ENCODE measurements at places on chromosomes 1 and 21.

- DNase-seq: no peak
These were observed 60.0 kb downstream of the POFUT2 start for GRCh38 chr21:45227735-45228134.

DNA sequence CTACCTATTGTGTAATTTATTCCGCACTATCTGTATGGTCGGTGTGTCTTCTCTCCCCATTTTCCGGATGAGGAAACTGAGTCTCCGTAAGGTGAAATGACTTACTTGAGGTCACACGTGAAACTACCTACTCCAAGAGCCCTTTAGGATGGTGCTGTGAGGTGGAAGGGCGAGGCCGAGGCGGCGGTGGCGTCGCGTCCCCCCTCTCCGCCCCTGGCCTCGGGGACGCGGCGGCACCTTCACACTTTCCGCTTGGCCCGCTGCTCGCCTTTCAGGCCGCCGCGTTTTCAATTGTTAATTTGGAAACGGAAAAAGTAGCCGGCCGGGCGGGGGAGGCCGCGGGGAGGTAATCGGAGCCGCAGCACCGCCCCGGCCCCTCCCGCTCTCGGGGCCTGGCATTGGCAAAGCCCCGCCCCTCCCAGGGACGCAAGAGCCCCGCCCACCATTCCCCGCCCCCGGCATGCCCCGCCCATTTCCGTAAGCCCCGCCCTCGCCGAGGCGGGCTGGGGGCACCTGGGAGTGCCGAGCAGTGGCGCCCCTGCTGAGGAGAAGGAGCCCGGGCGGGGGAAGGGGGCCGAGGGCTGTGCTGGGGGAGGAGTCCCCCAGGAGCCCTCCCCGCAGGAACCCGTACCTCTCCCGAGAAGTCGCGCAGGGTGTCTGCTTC, 18.6 kb downstream of the KCNQ4 start:
- DNase-seq: peak; percentile 81

GRCh38 chr1:104195395-104195794, 445.7 kb downstream of the AMY1C start:
- DNase-seq: no peak

DNA sequence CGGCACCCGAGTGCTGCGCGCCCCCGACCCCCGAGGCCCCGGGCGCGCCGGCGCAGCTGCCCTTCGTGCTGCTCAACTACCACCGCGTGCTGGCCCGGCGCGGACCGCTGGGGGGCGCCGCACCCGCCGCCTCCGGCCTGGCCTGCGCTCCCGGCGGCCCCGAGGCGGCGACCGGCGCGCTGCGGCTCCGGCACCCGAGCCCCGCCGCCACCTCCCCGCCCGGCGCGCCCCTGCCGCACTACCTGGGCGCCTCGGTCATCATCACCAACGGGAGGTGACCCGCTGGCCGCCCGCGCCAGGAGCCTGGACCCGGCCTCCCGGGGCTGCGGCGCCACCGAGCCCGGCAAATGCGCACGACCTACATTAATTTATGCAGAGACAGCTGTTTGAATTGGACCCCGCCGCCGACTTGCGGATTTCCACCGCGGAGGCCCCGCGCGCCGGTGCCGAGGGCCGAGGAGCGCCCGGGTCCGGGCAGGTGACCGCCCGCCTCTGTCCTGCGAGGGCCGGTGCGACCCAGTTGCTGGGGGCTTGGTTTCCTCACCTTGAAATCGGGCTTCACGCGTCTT, 49.0 kb downstream of the SIM2 start:
- peak; percentile 55 for DNase-seq

DNA sequence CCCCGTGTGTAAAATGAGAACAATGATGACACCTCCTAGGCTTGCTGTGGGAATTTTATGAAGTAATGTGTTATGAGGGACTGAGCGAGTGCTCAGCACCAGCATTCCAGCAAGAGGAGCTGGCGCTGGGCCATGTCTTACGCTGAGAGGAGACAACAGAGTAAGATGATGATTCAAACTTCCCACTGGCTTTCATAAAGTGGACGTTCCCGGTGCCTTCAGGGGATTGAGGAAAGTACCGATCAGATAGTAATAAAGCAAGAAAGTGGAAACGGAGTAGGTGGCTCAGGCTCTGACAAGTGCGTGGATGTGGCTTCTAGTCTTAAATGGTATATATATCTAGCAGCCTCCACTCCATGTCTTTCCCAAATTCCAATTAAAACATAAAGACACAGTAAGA, 23.8 kb downstream of the EPHA10 start:
- no peak for DNase-seq

DNA sequence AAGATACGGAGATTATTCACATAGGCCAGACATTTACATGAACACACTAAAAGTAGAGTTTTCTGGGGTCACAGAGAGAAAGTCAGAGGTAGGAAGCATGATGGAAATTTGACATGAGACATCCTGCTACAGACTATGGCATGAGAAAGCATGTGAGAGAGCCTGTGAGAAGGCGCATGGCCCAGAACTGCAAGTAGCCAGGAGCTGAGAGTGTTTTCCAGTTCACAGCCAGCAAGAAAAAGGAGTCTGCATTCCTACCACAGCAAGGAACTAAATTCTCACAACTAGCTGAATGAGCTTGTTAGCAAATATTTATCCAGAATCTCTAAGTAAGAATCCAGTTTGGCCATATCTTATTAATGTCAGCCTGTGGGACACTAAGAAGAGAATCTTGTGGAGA, 673.3 kb downstream of the BRINP3 start:
- DNase-seq: no peak

DNA sequence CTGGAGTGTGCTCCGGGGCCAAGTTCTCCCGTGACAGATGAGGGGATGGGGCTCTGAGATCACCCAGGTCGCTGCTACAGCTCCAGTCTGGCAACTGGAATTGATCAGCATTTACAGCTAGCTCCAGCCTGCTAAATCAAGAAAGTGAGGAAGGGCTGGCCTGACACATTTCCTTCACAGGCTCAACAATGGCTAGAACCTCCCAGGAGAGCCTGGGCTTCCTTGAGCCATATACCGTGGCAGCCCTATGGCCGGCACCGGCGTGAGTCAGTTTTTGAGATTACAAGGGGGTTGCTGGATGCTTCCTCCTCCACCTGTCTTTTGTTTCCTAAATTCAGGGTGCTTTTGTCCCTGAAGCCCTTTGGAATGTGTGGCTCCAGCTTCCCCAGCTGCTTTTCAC, 104.2 kb downstream of the ETS2 start:
- no peak for DNase-seq

GRCh38 chr1:32759997-32760623, 57.0 kb downstream of the YARS1 start:
- DNase-seq: no peak

DNA sequence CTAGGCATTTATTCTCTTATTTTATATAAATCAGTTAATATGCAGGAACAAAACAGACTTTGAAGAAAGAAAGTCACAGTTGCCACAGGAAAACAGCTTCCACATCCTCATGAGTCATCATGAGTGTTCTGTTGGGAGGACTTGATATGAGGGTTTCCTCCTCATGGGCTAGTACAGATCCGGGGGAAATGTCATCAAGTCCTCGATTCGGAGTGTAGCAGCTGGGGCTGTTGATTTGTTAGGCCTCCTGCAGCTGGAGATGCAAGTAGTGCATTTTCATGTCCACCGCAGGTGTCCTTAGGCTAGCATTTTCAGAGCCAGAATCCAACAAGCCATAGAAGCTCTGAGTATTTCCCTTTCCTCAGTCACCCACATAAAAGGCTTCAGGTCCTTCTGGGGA, 36.7 kb downstream of the ADAM30 start:
- no peak for DNase-seq

GRCh38 chr1:244339776-244340175, 111.9 kb downstream of the ADSS2 start:
- DNase-seq: no peak

- DNase-seq: no peak
These were observed 14.3 kb upstream of the DNAJC28 start for GRCh38 chr21:33505833-33506232.

DNA sequence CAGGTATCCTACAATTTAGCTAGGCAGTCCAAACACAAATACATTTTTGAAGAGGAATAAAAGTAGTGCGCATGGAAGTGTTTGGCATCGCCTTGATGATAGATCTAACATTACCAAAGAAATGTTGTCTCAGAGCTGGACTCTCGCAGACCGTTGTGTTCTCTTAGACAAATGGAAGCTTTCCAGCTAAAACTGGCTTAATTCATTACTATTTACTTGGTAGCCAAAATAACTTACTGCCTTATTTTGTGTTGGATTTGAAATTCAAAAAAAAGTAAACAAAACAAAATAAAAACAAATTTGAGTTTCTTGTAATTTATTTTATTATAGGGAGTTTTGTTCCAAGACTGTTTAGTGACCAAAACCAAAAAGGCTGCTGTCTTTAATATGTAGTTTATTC, 51.6 kb downstream of the PDE4B start:
- no peak for DNase-seq

DNA sequence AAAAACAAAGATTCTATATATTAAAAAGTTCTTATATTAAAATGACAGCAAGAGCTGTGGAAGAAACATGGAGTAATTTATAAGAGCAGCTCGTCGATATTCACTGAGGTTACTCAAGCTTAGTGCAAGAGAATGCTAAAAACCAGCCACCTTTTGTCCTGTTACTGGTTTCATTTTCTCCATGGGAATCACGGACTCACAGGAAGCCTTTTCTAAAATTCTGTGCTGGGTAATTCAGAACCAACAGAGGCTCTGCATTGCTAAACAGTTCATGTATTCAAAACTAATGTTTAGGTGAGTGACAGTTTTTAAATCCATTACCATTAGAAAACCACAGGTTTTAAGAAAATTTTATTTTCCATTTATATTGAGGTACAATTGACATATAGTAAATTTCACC, 147.8 kb upstream of the MAP1LC3C start:
- DNase-seq: no peak

DNA sequence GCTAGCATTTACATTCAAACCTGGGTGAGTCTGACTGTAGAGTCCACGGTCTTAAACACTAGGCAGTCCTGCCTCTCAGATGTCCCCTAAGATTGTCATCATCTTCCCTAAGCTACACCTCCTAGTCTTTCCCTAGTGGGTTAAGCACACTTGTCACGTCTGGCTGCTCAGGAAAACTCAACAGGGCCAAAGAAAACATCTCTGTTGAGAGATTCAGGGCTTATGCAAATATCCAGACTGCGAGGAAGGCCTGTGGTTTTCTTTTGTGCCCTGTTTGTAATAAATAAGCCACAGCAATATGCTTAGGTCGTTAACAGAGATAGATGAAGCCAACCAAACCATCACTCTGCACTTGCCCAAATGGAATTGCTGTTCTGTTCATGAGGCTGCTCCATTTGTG, 472.6 kb upstream of the DEPDC1 start:
- no peak for DNase-seq

GRCh38 chr1:206695733-206696132, 11.0 kb downstream of the MAPKAPK2 start:
- no peak for DNase-seq

DNA sequence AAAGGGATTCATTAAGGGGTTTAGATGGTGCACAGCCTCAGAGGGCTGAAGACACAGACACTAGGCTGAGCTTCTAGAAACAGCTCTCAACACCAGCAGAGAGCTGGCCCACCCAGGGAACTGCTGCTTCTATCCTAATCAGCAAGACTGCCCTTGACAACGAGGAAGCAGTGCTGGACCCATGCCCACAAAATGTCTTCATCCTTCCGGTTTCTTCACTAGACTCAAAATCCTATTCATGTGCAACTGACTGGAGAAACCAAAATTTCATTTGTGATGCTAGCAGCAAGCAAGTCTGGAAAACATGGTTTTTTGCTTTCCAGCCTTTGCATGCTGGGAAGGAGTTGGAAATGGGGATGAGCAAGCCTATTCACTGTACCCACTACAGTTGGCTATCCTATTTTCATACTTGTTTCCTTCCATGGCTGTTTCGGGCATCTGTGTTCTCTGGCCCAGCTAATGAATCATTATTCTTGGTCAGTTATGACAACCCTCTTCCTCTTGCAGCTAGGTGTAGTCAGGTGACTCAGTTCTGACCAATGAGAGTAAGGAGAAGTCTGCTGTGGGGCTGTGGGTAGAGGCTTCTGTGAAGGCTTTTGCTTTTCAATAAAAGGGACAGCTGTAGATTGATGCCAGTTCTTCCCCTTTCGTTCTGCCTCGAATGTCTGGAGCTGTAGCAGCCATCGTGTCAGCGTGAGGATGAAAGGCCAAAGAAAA, 14.6 kb upstream of the TMEM61 start:
- DNase-seq: no peak

DNA sequence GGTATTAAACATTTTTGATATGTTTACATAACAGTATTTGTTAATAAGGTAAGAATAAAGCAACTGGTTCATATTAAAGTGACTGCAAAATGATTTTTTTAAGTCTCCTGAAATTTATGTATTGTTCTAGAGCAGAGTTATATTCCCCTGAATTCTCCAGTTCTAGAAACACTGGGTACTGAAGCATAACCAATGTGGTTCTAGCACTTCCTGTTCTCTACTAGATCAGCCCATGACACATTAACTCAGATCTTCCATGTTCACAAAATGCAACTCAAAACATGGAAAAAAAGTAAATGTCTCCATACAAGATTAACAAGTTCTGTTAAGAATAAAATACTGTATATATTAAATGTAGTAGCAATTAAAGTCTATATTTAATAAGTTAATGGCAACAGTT, 3.9 kb downstream of the NEGR1 start:
- DNase-seq: no peak

DNA sequence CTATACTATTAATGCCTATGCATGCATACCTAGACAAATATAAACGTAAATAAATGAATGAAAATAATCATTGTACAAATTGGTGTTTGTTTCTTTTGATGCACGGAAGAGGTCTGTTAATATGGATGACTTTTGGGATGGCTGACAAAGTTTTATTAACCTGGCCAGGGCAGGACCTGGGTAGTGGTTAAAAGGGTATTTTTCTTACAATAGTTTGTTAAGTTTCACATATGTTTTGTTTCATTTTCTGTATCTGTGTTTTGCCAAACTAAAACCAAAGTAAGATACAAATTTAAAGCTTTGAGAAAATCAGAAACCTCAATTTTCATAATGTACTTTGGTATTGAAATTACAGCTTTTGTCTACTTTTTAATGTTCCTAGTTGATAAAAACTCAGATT, 222.7 kb upstream of the OLFM3 start:
- DNase-seq: no peak

DNA sequence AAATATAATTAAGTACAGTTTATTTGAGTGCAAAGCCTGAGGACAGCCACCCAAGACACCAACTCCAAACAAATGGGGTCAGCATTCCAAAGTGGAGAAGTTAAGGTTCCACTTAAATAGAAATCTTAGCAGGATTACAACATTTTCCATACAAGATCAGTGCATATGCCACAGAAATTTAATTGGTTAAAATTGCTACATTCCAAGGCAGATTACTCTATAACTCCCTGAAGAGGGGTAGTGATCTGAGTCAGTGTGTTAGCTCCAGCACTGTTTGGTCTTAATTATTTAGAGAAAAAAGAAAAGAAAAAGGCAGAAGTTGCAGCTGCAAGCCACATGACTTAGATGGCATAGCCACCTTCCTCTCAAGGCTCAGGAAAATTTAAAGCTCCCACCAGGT, 297.5 kb downstream of the HHIPL2 start:
- no peak for DNase-seq

Data from stimulated activated CD4-positive, alpha-beta T cell treated with anti-CD3 and anti-CD28 coated beads, Interleukin-4, amount 100 ng/mL, for 48 hours (primary cell).